ENCODE measurements at places on chromosomes 5 and 9. TPM values are rescaled to one million over a fixed set of nuclear protein-coding genes. Genes with fewer than 3 reads are reported as not detected.

DNA sequence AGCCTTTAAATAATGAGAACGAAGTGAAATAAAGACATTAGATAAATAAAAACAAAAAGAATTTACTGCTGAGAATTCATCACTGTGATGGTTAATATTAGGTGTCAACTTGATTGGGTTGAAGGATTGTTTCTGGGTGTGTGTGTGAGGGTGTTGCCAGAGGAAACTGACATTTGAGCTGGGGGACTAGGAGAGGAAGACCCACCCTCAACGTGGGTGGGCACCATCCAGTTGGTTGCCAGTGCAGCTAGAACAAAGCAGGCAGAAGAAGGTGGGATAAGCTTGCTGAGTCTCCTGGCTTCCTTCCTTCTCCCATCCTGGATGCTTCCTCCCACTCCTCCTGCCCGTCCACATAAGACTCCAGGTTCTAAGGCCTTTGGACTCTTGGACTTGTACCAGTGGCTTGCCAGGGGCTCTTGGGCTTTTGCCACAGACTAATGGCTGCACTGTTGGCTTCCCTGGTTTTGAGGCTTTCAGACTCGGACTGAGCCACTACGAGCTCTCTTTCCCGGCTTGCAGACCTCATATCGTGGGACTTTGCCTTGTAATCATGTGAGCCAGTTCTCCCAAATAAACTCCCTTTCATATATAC, 43.7 kb upstream of the ABL1 start:
- H3K4me1 ChIP-seq: peaks cover 27% of the 10 kb centered on the region
- H3K36me3 ChIP-seq: peaks cover 8% of the 10 kb centered on the region
- no peak for DNase-seq
- H3K4me3 ChIP-seq: no peak overlapping the region
- H3K27me3 ChIP-seq: no peaks in the 10 kb centered on the region
- no peak overlapping the region for H3K27ac ChIP-seq

The GABBR2 gene
- 6.4 TPM for total RNA-seq

- no peaks in the 10 kb centered on the region for H3K27me3 ChIP-seq
- DNase-seq: no peak
Measured at GRCh38 chr5:150401376-150402228, 11.1 kb downstream of the CD74 start.

DNA sequence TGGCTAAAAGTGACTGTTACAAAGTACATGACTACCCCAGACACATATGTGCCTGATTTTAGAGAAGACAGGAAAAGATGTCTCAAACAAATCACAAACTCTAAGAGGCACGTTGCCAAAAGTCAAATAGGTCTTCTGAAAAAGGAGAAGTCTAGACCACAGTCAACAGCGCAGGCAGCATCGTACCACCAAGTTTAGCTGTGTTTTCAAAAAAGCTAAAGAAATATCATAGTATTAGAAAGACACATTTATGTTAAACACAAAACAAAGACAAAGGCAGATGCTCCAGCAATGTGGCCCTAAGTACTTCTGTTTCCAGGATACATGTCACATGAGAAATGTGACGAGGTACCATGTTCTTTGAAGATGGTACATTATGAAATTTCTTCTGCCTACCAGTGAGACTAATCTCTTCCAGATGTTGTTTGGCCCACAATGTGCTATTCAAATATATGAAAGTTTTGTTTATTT, 43.5 kb downstream of the LPAR1 start:
- H3K27me3 ChIP-seq: no peaks in the 10 kb centered on the region
- peaks cover 3% of the 10 kb centered on the region for H3K36me3 ChIP-seq
- peaks cover 27% of the 10 kb centered on the region for H3K4me1 ChIP-seq
- no peak overlapping the region for H3K4me3 ChIP-seq

The FOXI1 gene
- not detected for total RNA-seq

- DNase-seq: peak; percentile 52
- H3K4me1 ChIP-seq: peaks cover 17% of the 10 kb centered on the region
- H3K27ac ChIP-seq: no peak overlapping the region
- peaks cover 9% of the 10 kb centered on the region for H3K27me3 ChIP-seq
Measured at GRCh38 chr5:171574376-171574775, 154.9 kb downstream of the FGF18 start.

DNA sequence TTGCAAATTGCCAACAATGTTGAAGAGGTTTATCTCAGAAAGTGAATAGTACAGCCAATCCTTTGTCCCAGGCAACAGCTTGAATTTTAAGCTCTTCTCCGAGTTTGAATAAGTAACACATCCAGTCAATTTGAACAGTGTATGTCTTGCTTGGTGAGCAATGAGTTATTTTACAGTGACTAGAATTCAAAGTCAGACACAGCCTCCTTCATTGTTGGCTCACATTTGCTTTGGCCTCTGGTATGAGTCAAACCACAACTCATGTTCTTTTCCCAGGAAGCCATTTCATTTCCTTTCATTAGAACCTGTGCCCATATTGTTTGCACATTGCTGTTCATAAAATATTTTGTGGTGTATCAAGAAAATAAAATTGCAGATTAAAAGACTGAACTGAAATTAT, 622.0 kb upstream of the DAB2 start:
- H3K27ac ChIP-seq: no peak overlapping the region
- peaks cover 4% of the 10 kb centered on the region for H3K27me3 ChIP-seq
- H3K4me3 ChIP-seq: no peak overlapping the region
- H3K4me1 ChIP-seq: no peaks in the 10 kb centered on the region
- no peaks in the 10 kb centered on the region for H3K36me3 ChIP-seq

GRCh38 chr5:111463311-111463710, 49.0 kb downstream of the STARD4 start:
- H3K36me3 ChIP-seq: no peaks in the 10 kb centered on the region
- H3K27me3 ChIP-seq: no peaks in the 10 kb centered on the region
- DNase-seq: no peak
- no peaks in the 10 kb centered on the region for H3K4me1 ChIP-seq
- no peak overlapping the region for H3K4me3 ChIP-seq

DNA sequence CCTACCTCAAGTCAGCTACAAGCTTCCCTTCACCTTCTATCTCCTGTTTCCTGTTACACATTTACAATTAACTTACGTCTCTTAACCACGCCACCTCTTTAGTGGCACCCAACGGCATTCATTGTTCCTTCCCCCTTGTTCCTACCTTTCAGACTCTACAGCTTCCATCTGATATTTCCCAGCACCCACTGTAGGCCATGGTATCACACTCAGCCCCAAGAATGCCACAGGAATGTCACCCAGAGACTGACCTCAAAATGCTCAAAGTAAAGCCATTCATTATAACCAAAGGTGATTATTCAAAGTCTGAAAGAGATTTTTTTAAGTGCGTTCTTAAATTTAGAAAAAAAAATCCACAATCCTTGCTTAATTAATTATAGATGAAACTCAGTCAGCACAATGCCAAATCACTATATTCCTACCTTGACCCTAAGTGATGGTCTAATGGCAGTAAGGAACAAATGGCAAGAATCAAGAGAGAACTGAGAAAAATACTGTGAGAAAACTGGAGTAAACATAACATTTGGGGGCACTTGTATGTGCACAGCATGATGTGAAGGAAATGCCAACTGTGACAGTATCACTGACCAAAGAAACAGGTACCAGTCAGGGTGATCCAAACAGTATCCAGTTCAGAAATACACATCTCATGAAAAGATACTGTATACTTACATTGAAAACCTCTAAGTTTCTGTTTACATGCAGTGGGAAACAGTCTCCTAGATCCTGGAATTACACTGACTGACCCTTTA, 52.1 kb downstream of the CTNND2 start:
- no peak for DNase-seq
- H3K4me3 ChIP-seq: no peak overlapping the region
- H3K27ac ChIP-seq: no peak overlapping the region
- H3K27me3 ChIP-seq: no peaks in the 10 kb centered on the region

- no peaks in the 10 kb centered on the region for H3K27me3 ChIP-seq
- H3K27ac ChIP-seq: no peak overlapping the region
- no peak for DNase-seq
- H3K4me3 ChIP-seq: no peak overlapping the region
Measured at GRCh38 chr5:23303435-23303834, 204.0 kb upstream of the PRDM9 start.

DNA sequence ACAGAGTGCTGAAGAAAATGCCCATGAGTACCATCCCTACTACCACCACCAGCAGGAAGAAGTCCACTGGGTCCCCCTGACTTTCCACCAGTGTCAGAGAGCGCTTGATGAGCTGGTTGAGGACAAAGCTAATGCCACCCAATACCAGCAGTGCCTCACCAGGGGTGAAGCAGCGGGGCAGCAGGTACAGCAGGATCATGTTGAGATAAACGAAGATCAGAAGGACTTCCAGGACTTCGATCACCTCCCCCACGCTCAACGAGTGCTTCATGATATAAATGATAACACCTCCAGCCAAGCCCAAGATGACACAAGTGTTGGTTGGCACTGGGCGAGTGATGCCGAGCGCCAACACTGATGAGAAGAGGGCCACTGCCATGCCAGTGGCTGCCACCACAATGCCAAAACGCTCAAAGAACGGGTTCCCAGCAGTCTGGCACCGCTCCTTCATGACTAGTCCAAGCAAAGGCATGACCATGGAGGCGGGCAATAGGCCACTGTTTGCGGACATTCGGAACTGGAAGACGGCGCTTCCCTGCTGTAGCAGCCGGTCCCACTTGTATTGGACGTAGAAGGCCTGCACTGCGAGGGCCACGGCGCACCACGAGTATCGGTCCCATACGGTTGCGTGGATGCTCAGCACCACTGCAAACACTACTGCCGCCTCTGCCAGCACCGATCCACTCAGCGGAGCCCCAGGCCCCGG, 679 bp downstream of the DOLK start:
- peak overlapping the region; percentile 89 for H3K27ac ChIP-seq
- peaks cover 17% of the 10 kb centered on the region for H3K36me3 ChIP-seq
- H3K27me3 ChIP-seq: no peaks in the 10 kb centered on the region
- no peak for DNase-seq
- peak overlapping the region; percentile 93 for H3K4me3 ChIP-seq
- H3K4me1 ChIP-seq: peaks cover 18% of the 10 kb centered on the region

The OLFM1 gene
- total RNA-seq: 9.7 TPM

DNA sequence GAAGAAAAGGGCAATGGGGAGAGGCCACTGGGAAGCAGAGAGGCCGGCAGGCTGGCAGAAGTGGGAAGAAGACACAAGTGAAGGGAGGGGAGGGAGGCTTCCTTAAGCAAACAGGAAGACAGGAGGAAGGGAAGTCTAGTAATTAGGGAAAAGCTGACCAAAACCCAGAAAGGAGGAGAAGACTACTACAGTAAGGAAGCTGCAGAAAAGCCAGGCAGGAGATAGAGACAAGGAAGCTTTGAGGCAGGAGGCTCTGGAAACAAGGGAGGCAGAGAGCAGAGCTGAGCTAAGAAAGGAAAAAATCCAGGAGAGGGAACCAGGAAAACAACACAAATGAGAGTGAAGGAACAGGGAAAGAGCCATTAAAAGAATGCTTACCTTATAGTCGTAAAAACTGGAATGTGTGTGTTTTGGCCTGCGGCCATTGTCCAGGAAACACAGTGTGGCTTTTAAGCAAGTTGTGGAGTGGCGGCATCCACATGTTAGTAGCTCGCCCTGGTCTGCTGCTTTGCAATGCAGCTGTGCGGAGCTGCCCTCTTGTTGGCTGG, 317.1 kb upstream of the CLINT1 start:
- H3K4me3 ChIP-seq: no peak overlapping the region
- H3K4me1 ChIP-seq: peaks cover 29% of the 10 kb centered on the region
- H3K27ac ChIP-seq: no peak overlapping the region
- no peak for DNase-seq
- no peaks in the 10 kb centered on the region for H3K36me3 ChIP-seq
- H3K27me3 ChIP-seq: peaks cover 22% of the 10 kb centered on the region

GRCh38 chr9:21558615-21559401, 76.7 kb upstream of the IFNE start:
- no peaks in the 10 kb centered on the region for H3K4me1 ChIP-seq
- no peaks in the 10 kb centered on the region for H3K36me3 ChIP-seq
- peak overlapping the region; percentile 94 for H3K27ac ChIP-seq
- peaks cover 54% of the 10 kb centered on the region for H3K27me3 ChIP-seq
- peak overlapping the region; percentile 86 for H3K4me3 ChIP-seq

GRCh38 chr5:179827680-179828079, 7.0 kb downstream of the SQSTM1 start:
- H3K27ac ChIP-seq: peak overlapping the region; percentile 31
- H3K36me3 ChIP-seq: peaks cover 42% of the 10 kb centered on the region
- H3K4me1 ChIP-seq: peaks cover 7% of the 10 kb centered on the region
- no peak overlapping the region for H3K4me3 ChIP-seq

DNA sequence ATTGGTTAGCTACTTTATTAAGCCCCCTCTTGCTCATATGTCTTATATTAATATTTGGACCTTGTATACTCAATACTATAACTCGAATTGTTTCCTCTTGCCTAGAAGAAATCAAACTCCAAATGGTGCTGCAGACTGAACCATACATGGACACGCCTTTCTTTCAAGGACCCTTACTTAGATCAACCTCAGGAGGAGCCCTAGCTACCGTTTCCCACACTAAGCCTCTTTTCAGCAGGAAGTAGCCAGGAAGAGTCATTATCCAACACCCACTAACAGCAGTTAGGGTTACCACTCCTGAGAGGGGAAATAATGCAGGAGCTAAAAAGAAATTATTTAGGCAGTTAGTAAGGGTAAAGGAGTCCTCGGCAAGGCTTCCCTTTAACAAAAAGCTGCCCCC, 243.8 kb upstream of the PUM3 start:
- no peaks in the 10 kb centered on the region for H3K36me3 ChIP-seq
- no peak overlapping the region for H3K4me3 ChIP-seq
- H3K4me1 ChIP-seq: peaks cover 5% of the 10 kb centered on the region
- H3K27ac ChIP-seq: no peak overlapping the region
- no peak for DNase-seq

The CDHR2 gene
- 4.1 TPM for total RNA-seq

The NRG2 gene
- total RNA-seq: 1.4 TPM

The HIGD2A gene
- total RNA-seq: 88.3 TPM

DNA sequence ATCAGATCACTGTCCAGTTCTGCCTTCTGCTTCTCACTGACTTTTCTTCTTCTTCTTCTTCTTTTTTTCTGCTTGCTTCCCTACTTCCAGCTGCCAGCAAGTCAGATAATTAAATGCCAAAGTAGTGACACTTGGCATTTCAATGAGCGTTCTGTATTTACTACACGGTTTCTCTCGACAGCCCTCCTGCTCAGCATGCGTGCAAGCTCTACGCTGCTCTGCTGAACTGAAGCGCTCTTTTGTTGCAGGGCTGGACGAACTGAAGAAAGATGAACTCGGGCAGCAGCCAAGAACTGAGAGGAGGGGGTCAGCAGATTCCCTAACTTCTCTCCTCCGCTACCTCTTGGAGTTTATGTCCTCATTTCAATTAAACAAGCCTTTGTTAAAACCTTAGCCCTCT, 319.1 kb downstream of the GLIS3 start:
- peaks cover 31% of the 10 kb centered on the region for H3K4me1 ChIP-seq
- peak overlapping the region; percentile 53 for H3K4me3 ChIP-seq
- DNase-seq: no peak
- H3K27me3 ChIP-seq: peaks cover 7% of the 10 kb centered on the region
- H3K36me3 ChIP-seq: peaks cover 11% of the 10 kb centered on the region
- H3K27ac ChIP-seq: no peak overlapping the region

GRCh38 chr5:94595281-94595840, 23.0 kb downstream of the KIAA0825 start:
- H3K4me3 ChIP-seq: no peak overlapping the region
- no peaks in the 10 kb centered on the region for H3K4me1 ChIP-seq
- no peaks in the 10 kb centered on the region for H3K36me3 ChIP-seq
- no peaks in the 10 kb centered on the region for H3K27me3 ChIP-seq

Data from type B pancreatic cell (in vitro differentiated cells).